ENCODE measurements at places on chromosomes 3 and 15.

DNA sequence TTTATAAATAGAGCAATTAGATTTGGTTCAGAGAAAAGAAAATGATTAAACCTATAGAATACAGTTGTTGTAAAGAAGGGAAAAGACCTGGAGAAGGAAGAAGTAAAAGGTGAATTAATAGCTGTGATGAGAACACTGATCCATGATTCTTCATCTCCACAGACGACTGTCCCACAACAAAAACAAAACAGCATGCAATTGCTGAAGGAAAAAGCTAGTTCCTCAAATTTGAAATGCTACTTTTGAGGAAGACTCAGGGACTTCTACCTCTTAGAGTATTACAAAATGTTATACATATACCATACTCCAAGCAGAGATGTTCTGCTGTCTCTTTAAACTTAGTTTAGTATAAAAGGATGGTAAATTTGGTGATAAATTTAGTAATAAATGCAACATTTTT, 21.5 kb downstream of the ALCAM start:
- DNase-seq: no peak

DNA sequence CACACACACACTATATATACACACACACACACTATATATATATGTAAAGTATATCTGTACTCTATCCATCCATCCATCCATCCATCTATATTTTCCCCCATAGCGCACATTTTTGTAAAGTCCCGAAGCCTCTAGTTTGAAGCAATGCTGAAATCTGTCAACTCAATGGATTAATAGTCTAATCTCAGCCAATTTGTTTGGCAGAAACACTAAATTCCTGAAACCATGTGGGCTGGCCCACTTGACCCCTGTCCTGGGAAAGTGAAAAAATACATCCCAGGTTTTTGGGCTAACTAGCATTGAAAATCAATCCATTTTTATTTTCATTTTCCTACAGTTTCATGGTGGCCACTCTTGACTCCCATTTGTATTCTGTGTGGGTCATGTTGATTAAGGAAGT, 166.7 kb downstream of the SLCO3A1 start:
- DNase-seq: no peak

GRCh38 chr15:55587321-55588069, 650 bp downstream of the PYGO1 start:
- DNase-seq: peak; percentile 83

GRCh38 chr3:122947196-122947595, 80.4 kb downstream of the SEMA5B start:
- DNase-seq: no peak

- DNase-seq: no peak
These were observed 87.5 kb downstream of the RORA start for GRCh38 chr15:61141497-61142125.
